ENCODE measurements at places on chromosomes 3 and 15. TPM values are rescaled to one million over a fixed set of nuclear protein-coding genes. Genes with fewer than 3 reads are reported as not detected.

Gene NAALADL2
- 29.8 TPM for total RNA-seq

Gene ASB14
- not detected for total RNA-seq

DNA sequence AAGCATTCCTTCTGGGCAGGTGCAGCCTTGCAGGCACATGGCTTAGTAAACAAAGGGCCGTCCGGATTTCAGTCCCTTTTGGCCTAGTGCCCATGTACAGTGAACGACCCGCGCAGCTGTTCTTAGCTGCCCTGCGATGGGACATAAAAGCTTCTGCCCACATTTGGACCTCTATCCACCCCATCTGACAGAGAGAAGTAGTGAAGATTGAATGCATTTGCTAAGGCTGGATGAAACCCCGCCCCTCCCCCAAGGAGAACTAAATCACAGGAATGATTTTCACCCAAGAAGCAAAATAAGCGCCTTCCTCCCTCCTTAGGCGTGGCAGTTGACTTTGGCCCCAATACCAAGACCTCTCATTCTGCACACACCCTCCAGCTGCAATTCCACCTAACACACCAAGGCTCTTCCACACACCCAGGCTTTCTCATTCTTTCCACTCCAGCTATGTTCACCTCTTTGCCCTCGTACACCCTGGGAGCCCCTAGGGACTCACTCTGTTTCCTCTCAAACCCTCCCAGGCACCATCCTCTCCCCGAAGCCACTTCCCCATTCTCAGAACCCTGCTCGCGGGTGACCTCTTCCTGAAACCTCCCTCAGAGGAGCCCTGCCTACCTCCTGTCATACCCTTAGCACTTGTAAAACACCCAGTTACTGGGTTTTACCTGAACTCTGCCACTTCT lies 14.1 kb upstream of the HRH1 start:
- DNase-seq = peak; percentile 79

Gene GOLGA6B
- total RNA-seq = not detected

Gene RHOA
- total RNA-seq = 552 TPM

Gene TF
- total RNA-seq = 7.4 TPM

- peak; percentile 4 for DNase-seq
Observed at GRCh38 chr3:12755754-12756153, 3.3 kb downstream of the TMEM40 start.

GRCh38 chr15:64222573-64223366 lies 59.9 kb upstream of the PPIB start:
- DNase-seq = no peak

- peak; percentile 75 for DNase-seq
Observed at GRCh38 chr3:43620831-43621655, 768 bp downstream of the ANO10 start.

DNA sequence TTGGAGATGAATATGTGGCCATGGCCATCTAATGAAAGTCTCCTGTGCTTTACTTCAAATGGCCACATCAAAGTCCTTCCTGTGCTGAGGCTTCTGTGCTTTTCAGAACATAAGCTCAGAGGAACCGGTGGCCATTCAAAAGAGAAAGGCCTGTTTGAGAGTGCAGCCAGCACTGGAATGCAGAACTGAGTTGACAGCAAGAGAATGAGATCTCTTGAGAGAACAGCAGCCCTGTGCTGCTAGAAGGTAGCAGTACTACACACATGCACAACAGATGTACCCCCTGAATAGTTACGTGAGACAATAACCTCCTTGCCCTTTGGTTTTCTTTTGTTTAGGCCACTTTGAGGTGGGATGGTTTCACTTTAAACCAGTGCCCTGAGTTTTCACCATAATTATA lies 292.5 kb downstream of the PTPRG start:
- DNase-seq = no peak

DNA sequence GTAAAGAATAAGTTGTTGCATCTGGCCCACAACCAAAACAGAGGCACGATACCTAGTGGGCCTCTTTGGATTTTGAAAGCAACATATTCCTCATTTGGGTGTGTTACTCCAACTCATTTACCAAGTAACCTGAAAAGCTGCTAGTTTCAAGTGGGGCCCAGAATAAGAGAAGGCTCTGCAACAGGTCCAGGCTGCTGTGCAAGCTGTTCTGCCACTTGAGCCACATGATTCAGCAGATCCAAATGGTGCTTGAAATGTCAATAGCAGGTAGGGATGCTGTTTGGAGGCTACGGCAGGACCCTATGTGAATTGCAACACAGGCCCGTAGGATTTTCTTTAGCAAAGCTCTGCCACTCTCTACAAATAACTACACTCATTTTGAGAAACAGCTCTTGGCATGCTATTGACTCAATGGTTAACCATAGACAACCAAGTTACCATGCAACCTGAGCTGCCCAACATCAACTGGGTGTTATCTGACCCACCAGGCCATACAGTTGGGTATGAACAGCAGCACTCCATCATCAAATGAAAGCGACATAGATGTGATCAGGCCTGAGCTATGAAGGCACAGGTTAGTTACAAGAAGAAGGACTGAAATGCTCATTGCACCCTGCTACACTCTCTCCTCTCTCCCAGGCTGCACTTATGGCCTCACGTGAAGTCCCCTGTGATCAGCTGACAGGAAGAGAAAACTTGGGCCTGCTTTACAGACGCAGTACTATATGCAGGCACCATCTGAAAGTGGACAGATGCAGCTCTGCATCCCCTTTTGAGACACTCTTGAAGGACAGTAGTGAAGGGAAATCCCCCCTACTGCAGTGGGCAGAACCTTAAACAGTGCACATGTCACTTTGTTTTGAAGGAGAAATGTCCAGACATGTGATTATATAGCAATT lies 9.5 kb upstream of the MCF2L2 start:
- no peak for DNase-seq

Gene GATA2
- total RNA-seq = 12.5 TPM

Gene STRIT1
- not detected for total RNA-seq

GRCh38 chr3:47475029-47475569 lies 642 bp downstream of the SCAP start:
- DNase-seq = no peak

DNA sequence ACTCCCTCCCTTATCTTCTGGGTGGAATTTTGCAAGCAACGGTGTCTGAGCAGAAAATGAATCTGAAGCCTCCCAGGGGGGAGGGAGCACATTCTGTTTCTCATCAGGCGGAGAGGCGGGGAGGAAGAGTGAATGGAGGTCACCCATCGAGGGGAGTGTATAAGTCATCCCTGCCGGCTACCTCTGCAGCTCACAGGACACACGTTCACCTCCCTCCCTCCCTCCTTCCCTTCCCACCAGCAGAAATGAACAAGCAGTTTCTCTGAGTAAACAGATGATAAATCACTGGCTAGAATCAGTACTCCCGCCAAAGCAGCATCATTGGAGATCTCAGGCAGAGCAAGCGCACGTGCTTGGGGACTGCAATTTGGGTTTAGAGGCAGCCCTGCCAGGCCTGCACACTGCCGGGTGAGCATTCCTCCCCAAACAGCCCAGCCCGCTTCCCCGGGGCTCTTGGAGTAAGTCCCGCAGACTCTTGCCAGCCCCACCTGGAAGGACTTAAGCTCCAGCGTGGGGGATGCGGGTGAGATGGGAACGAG lies 38.3 kb downstream of the CPN2 start:
- DNase-seq = no peak

Gene MORC1
- not detected for total RNA-seq

Gene ALDH1L1
- 10.9 TPM for total RNA-seq

DNA sequence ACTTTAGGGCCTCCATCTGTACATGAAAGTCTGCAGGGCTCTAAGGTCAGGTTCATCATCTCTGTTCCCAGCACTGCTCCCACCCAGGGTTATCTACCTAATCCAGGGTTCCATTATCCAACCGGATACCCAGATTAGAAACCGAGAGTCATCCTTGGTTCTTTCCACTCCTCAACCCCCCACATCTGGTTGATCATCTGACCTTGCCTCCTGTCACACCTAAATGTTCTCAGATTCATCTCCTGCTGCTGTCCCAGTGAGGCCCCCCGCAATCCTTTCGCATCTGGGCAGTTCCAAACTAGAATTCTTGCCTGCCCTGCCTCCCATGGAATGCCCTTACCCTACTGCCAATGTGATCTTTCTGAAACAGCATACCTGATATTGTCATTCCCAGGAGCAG lies 136.5 kb downstream of the PDE8A start:
- no peak for DNase-seq

Gene ANKRD63
- not detected for total RNA-seq

Gene PLCH1
- total RNA-seq = 0.57 TPM

Gene ARGFX
- total RNA-seq = not detected

GRCh38 chr15:41043276-41043951 lies 72.7 kb downstream of the INO80 start:
- no peak for DNase-seq

DNA sequence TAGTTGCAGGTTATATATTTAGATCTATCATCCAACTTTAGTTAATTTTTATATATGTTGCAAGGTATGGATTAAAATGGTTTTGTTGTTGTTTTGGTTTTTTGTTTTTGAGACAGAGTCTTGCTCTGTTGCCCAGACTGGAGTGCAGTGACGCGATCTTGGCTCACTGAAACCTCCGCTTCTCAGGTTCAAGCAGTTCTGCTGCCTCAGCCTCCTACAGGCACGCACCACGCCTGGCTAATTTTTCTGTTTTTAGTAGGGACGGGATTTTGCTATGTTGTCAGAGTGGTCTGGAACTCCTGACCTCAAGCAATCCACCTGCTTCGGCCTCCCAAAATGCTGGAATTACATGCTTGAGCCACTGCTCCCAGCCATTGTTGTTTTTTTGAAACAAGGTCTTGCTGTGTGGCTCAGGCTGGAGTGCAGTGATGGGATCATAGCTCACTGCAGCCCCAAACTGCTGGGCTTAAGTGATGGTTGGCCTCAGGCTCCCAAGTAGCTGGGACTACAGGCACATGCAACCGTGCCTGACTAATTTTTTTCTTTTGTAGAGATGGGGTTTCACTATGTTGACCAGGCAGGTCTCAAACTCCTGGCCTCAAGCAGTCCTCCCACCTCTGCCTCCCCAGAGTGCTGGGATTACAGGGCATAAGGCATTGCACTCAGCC lies 92.0 kb downstream of the ZNF609 start:
- DNase-seq = no peak

GRCh38 chr15:70438776-70439175 lies 324.6 kb downstream of the UACA start:
- DNase-seq = no peak

- DNase-seq = no peak
Observed at GRCh38 chr3:47628426-47628825, 49.8 kb upstream of the CSPG5 start.

DNA sequence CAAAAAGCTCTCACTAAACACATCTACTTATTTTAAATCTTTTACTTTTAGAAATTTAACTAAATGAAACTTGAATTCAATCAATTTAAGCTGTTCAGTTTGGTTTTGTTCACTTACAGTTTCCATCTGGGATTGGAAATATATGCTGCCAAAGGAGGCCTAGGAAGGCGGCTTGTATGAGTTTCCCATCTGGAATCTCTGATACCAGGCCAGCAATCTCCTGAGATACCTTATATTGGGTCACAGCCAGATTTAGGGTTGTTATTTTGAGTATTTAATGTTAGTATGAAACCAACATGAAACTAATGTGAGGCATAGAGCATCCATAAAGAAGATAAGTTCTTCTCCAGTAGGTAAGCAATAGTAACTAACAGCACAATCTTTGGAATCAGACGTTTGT lies 94.6 kb downstream of the GMNC start:
- no peak for DNase-seq

Gene FGF7
- total RNA-seq = 126 TPM

- DNase-seq = no peak
Observed at GRCh38 chr3:181824961-181825360, 113.2 kb downstream of the SOX2 start.

DNA sequence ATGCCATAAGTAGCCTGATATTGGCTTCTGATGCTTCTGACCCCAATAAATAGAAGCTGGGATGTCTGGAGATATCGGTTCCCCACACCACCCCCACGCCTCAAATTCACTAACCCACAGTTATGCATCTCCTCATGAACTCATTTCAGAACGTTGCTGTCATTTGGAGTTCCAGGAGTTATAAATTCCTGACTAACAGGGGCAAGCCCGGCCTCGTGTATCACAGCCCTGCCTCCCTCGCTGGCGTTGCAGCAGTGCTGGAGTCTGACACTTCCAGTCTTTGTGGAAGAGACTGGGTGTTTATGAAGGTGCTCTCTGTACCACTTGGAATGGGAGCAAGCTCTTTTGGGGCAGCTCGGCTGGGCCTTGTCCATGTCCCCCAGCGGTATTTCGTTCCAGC lies 101.0 kb downstream of the ANP32A start:
- DNase-seq = no peak

Gene WDR5B
- 4.2 TPM for total RNA-seq

Gene SHC4
- total RNA-seq = 8.7 TPM

DNA sequence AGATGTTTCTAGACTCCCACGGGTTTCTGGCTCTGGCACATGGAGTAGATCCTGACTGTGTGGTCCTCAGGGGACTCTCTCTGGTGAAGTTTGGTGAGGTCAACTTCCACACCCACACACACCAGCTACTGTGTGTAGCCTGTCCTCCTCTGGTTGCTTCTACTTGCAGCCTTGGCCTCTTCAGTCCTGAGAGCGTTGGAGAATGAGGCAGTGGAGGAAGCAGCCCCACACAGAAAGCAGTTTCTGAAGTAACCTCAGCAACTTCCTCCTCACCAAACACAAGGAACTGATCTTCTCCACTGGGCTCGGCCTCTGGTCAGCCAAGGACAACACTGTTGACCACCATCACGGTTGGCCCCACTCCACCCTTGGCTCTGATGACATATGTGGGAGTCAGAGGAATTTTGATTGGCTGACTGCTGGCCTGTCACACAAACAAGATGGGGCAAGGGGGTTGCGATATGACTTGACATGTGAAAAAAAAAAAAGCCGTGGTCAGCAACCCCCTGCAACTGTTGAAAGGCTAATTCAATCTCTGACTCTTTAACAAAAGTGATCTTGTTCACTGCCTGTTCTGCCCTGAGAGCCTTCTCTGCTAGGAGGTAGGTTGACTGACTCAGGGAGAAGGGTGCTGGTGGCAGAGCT lies 19.6 kb downstream of the CD86 start:
- peak; percentile 77 for DNase-seq

- DNase-seq = no peak
Observed at GRCh38 chr15:40871749-40872617, 2.1 kb downstream of the RHOV start.

Gene NOX5
- total RNA-seq = 0.19 TPM

Gene TRIM59
- total RNA-seq = 6.9 TPM

- DNase-seq = no peak
Observed at GRCh38 chr3:42173307-42173706, 82.2 kb downstream of the TRAK1 start.

DNA sequence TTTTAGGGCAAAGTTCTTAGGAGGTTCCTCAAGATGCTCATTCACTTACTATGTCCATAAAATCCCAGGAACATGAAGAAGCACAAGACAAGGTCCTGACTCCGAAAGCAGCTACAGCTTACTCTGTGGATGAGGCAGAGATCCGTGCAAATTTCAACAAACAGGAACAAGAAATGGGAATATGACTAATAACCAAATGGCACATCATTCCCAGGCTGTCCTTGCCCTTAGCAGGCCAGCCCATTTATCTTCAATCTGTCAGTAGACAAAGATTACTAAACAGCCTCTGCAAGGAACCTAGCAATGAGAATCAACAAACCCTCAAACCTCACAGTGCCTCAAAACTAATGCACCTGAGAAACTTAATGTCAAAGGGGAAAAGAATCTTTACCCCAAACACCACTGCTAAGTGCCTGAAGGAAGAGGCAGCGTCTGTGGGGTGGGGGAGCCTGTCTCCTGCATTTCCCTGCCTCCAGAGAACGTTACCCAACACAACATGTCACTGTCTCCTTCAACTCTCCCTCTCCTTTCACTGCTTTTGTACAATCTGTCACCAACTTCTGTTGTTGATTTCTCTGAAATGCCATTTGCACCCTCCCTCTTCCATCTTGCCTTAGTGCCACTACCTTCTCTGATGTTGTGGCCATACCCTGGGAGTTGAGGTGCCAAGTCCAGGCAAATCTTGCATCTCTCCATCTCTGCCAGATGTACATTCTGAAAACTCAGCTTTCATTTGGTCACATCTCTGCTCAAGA lies 4.8 kb downstream of the TNFAIP8L3 start:
- DNase-seq = no peak

Measured in aorta (tissue), 5 donors.